ENCODE measurements at places on chromosomes 1 and 21. TPM values are rescaled to one million over a fixed set of nuclear protein-coding genes. Genes with fewer than 3 reads are reported as not detected.
A peak's percentile ranks its signal among the peaks of the same experiment; 100 is the strongest.

- no peak for DNase-seq
- no peaks in the 10 kb centered on the region for H3K27me3 ChIP-seq
- no peak overlapping the region for H3K4me3 ChIP-seq
- H3K36me3 ChIP-seq: no peaks in the 10 kb centered on the region
- H3K4me1 ChIP-seq: no peaks in the 10 kb centered on the region
Measured at GRCh38 chr21:24869862-24870261, 737.4 kb downstream of the MRPL39 start.

- no peaks in the 10 kb centered on the region for H3K36me3 ChIP-seq
- DNase-seq: no peak
- H3K27me3 ChIP-seq: no peaks in the 10 kb centered on the region
- H3K4me3 ChIP-seq: no peak overlapping the region
- H3K4me1 ChIP-seq: no peaks in the 10 kb centered on the region
Measured at GRCh38 chr1:4585705-4586104, 68.7 kb upstream of the AJAP1 start.

ADAMTS4 gene
- 28.6 TPM for total RNA-seq

DNA sequence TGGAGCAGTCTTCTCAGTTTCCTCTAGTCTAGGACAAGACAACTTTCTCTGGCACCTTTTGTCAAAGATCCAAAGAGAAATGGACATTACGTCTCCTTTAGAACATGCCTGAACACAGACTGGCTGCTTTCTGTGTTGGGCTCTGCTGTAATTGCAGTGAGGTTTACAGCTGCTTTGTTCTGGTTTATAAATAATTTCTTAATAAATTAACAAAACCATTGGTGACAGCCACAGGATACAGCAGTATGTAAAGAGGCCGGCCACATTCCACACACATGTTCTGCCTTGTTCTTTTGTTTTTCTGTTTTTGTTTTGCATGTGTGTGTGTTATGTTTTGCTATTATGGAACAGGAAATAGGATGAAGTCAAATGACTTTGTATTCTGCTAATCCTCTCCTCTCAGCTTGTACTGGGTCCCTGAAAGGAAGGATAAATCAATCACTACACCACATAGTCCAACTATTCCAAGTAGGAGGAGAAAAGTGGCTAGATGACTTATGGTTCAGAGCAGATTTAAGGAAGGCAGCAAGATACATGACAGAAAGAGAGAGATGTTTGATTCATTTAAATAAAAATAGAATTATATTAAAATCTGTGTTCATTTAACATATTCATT is 161.5 kb upstream of the ESRRG start:
- no peak for DNase-seq
- no peaks in the 10 kb centered on the region for H3K4me1 ChIP-seq
- H3K27me3 ChIP-seq: peaks cover 20% of the 10 kb centered on the region
- no peak overlapping the region for H3K4me3 ChIP-seq
- H3K36me3 ChIP-seq: no peaks in the 10 kb centered on the region
- H3K27ac ChIP-seq: no peak overlapping the region

PRAMEF20 gene
- not detected for total RNA-seq

DNA sequence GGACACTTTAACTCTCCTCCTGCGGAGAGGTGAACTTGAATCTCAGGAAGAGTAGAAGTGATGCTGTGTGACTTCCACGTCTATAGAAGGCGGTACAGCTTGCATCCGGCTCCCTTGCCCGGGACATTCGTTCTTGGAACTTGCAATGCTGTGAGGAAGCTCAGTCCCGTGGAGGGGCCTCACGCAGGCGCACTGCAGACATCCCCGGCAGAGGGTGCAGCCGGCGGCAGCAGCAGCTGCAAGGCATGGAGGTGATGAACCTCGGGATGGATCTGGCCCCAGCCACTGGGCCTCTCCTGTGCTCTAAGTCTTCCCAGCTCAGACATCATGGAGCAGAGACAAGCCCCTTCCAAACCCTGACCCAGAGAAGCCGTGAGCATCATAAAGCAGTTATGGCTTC is 61.8 kb upstream of the SOD1 start:
- H3K4me3 ChIP-seq: no peak overlapping the region
- H3K27me3 ChIP-seq: peaks cover 6% of the 10 kb centered on the region
- DNase-seq: no peak
- H3K4me1 ChIP-seq: no peaks in the 10 kb centered on the region
- no peak overlapping the region for H3K27ac ChIP-seq
- no peaks in the 10 kb centered on the region for H3K36me3 ChIP-seq

- no peaks in the 10 kb centered on the region for H3K27me3 ChIP-seq
- H3K36me3 ChIP-seq: peaks cover 68% of the 10 kb centered on the region
Measured at GRCh38 chr1:155968670-155969069, 9.7 kb downstream of the ARHGEF2 start.

TSEN15 gene
- total RNA-seq: 57.0 TPM

DNA sequence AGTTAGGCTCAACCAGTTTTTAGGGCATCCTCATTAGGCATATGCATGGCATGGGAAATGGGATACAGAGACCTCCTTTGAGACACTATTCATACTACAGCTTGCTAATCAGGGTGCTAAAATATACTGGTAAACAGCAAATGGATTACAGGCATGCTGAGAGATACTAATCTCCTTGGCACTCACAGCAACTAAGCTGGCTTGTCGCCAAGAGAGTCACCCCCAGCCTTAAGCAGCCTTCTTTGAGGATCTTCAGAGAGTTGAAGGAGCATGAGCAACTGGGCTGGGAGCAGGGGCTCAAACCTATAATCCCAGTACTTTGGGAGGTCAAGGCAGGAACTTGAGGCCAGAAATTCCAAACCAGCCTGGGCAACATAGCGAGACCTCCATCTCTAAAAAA is 120.1 kb upstream of the NR5A2 start:
- no peaks in the 10 kb centered on the region for H3K4me1 ChIP-seq
- DNase-seq: peak; percentile 62
- H3K4me3 ChIP-seq: no peak overlapping the region

- no peaks in the 10 kb centered on the region for H3K27me3 ChIP-seq
- DNase-seq: peak; percentile 39
- H3K4me1 ChIP-seq: no peaks in the 10 kb centered on the region
- H3K36me3 ChIP-seq: no peaks in the 10 kb centered on the region
- H3K4me3 ChIP-seq: no peak overlapping the region
Measured at GRCh38 chr1:116064616-116065015, 46.6 kb upstream of the MAB21L3 start.

DNA sequence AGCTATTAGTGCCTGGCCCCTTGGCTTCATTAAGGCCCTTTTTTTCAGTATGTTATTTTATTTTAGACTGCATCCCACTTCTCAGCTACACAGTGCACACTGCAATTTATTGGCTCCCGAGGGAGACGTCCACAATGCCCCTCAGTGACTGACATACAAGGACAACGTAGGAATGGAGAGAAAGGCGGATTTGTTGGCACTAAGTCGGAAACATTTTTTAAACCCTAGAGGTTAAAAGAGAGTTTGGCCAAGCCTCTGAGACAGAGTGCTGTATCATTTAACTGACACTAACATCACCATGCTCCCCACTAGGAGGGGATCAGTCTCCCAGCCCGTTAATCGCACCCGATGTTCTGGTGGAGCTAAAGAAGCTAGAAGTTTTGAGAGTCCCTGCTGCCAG is 45.7 kb upstream of the FOXD3 start:
- no peaks in the 10 kb centered on the region for H3K36me3 ChIP-seq
- H3K4me3 ChIP-seq: no peak overlapping the region
- DNase-seq: peak; percentile 21
- peaks cover 25% of the 10 kb centered on the region for H3K4me1 ChIP-seq
- no peaks in the 10 kb centered on the region for H3K27me3 ChIP-seq
- H3K27ac ChIP-seq: no peak overlapping the region

DNA sequence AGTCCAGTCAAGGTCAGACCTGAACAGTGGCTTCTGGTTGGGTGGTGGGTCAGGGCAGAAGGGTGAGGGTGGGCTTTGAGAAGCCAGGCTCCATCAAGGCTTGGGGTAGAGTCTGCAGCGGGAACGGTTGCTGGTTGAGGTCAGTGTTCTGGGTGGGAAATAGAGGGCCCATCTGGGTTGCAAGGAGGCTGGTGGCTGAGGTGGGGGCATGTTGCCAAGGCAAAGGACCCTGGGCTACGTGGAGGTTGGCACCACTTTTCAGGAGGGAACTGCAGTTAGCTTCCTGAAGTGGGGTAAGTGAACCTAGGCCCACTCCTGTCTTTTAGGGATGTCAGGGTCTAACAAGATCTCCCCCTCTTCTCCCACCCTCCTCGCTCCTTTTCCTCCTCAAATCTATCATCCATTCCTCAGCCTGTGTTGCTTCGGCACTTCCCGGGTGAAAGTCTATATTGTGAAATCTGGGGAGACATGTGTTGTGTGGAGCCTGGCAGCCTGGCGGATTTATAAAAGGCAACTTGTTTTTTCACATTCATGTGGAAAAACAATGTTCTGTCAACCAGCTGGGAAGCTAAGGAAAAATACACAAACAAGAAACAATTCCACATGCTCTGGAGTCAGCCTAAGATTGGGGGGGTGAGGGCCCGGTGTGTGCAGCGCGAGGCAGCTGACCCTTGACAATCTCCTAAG is 1.5 kb downstream of the IL22RA1 start:
- no peak overlapping the region for H3K4me3 ChIP-seq
- no peaks in the 10 kb centered on the region for H3K4me1 ChIP-seq
- no peaks in the 10 kb centered on the region for H3K27me3 ChIP-seq
- H3K36me3 ChIP-seq: no peaks in the 10 kb centered on the region
- DNase-seq: no peak

DNA sequence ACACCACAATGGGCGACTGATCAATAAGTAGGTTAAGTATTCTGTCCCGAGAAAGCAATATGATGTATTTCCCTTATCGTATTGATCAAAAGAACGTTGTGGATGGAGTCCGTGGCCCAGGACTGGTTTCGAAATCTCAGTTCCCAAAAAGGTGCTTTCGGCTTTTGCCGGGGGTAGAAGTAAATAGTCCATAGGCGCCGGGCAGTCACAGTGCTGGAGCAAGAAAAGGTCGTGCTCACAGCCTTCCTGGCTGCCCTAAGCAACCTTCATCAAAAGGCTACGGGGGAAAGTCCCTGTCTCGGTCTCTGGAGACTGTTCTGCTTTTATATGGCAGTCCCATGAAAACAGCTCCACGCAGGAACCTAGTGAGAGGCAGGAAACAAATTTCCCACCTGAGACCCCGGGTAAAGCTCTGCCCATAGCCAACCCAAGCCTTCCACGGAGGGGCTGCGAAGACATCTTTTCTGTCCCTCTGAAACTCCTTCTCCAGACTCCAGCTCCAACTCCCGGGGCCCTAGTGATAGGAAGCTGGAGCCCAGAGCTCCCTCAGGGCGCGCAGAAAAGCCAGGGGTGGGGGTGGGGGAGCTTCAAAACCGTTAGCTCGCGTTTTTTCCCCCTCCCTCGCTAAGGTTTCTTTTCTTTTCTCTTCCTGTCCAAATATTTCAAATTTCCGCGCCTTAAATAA is 7.0 kb downstream of the CDKN2C start:
- H3K4me3 ChIP-seq: peak overlapping the region; percentile 81
- H3K4me1 ChIP-seq: peaks cover 54% of the 10 kb centered on the region
- peaks cover 19% of the 10 kb centered on the region for H3K36me3 ChIP-seq

DNA sequence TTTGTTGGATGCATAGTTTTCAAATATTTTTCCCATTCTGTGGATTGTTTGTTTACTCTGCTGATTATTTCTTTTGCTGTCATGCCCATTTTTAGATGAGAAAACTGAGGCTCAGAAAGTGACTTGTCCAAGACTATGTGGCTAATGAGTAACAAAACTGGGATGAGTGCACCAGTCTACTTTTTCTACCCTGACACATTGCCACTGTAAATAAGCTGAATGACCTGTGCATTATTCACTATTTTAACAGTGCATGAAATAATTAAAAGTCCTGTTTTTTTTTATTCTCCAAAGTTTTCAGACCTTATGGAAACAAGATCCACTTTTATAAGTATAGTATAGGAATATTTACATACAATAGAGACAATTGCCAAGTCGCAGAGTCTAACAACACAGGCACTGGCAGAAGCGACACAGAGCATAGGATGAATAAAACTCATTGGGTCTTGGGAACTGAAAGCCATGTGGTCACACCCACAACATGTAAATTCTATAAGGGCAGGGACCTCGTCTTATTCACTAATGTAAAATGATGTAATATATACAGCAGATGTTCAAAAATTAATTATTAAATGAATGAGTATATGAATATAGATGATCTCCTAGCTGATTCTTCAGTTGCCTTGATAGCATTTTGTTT is 45.2 kb downstream of the HLX start:
- H3K27ac ChIP-seq: no peak overlapping the region
- H3K4me1 ChIP-seq: no peaks in the 10 kb centered on the region
- no peak overlapping the region for H3K4me3 ChIP-seq
- H3K27me3 ChIP-seq: peaks cover 5% of the 10 kb centered on the region

DNA sequence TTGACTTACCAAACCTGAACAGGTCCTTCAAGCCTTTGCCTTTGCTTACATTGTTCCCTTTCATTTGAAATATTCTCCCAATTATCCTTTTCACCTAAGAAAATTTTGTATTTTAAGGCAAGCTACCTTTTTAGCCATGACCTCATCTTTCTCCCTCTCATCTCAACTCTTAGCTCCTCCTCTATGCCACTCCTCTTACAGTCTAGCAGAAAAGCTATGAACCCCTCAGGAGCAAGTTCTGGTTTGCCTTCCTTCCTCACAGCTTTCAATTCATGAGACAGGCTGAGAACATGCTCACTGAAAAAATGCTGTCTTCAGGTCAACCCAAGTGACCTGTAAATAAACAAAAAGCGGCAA is 8.3 kb upstream of the MUTYH start:
- H3K4me1 ChIP-seq: no peaks in the 10 kb centered on the region
- H3K4me3 ChIP-seq: no peak overlapping the region

- no peaks in the 10 kb centered on the region for H3K36me3 ChIP-seq
- peak; percentile 33 for DNase-seq
- H3K27ac ChIP-seq: no peak overlapping the region
- peaks cover 10% of the 10 kb centered on the region for H3K4me1 ChIP-seq
- H3K27me3 ChIP-seq: no peaks in the 10 kb centered on the region
- H3K4me3 ChIP-seq: peak overlapping the region; percentile 46
Measured at GRCh38 chr1:10866321-10867093, 70.1 kb upstream of the CASZ1 start.

DNA sequence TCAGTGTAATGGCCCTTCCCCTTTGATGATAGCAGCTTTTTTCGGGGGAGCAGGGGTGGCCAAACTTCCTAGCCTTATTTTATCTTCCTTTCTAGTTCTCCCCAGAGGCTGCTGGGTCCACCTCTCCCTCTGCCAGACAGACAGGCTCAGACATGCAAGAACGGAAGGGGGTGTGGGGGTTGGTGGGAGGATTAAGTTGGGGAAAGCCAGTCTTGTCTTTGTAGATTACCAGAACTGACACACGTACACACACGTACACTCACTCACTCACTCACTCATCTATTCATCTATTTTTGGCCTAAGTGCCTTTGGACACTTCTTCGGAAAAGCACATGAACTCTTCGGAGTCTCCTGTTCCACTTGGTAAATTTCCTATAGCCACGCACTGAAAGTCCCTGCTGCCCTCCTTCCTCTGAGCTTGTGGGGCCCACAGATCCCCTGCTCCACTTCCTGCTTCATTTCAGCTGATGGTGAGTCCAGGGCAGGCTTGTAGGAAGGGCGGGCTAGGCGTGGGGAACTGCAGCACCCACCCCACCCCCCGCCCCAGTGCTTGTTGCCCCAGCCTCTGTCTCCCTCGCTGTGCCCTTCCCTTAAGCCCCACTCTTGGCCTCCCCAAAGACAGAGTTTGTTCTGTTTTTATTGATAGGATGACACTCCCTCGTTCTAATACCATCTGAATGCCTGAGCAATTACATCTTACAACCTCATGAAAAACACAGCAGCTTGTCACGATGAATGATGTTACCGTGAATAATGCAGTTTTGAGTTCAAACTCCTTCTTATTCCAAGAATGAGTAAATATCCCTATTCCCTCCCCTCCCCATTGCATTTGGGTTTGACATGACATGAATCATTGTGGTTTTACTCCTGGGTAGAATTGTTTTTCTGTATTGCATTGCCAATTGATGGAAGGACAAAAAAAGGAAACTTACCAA is 60.7 kb upstream of the ATP5PO start:
- DNase-seq: peak; percentile 82
- H3K36me3 ChIP-seq: no peaks in the 10 kb centered on the region
- H3K27ac ChIP-seq: peak overlapping the region; percentile 92
- H3K27me3 ChIP-seq: no peaks in the 10 kb centered on the region
- H3K4me1 ChIP-seq: peaks cover 46% of the 10 kb centered on the region

Measured in A673 (cell line).